ENCODE measurements at places on chromosomes 5 and 9. TPM values are rescaled to one million over a fixed set of nuclear protein-coding genes. Genes with fewer than 3 reads are reported as not detected.

DNA sequence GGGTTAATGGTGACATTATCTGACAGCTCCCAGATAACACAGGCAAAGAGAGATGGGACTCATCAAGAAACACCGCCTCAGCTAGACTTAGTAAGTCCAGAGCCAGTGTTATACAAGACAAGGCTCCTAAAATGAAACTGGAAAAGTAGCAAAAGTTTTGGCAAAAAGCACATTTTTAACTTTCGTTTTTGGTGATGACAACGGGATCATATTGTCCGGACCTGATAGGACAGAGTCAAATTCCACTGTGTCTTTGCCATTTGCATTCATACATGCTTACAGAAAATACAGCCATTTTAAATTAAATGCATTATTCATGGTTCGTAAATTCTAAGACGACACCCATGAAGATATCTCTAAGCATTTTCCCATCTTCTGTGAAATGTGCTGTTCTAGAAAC is 152.1 kb downstream of the CRB2 start:
- no peaks in the 10 kb centered on the region for H3K36me3 ChIP-seq
- no peaks in the 10 kb centered on the region for H3K4me1 ChIP-seq
- H3K27me3 ChIP-seq, result no peaks in the 10 kb centered on the region
- H3K4me3 ChIP-seq, result no peak overlapping the region

DNA sequence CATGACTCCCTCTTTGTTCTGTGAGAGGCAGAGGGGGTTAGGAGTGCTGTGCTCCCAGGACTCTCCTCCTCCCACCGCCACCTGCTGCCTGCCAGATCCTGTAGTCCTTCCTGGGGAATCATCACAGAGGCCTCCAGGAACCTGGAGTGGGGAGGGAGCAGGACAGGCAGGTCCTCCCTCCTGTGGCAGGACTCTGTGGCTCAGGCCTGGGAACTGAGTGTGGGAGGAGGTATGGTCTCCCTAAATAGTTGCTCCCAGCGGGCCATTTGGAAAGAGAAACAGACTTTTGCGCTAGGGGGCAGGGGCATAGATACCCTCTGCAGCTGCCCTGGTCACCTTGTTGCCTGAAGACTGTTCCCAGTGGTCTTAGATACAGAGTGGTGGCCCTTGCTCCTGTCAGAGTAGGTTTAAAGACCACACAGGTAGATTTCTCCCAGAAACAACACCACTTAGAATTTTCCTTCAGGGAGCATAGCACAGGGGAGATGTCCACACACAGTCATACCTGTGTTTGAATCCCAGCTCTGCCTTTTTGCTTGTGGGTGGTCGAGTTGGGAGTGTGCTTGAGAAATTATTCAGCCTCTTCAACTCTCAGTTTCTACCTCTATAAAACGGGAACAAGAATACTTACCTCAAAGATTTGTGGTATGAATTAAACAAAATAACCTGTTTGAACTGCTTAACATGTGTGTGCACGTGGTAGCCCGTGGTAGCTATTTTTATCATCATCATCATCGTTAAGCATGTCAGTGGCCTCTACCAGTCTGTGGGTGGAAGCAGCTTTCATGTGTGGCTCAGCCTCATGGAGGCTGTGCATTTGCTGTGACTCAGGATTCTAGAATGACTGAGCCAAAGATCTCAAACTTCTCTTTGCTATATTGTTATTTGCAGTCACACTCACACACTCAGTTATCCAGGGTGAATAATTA is 55.8 kb downstream of the SLC22A5 start:
- H3K4me3 ChIP-seq, result peak overlapping the region; percentile 15
- peak overlapping the region; percentile 52 for H3K27ac ChIP-seq
- DNase-seq, result no peak
- peaks cover 8% of the 10 kb centered on the region for H3K36me3 ChIP-seq
- no peaks in the 10 kb centered on the region for H3K27me3 ChIP-seq

DNA sequence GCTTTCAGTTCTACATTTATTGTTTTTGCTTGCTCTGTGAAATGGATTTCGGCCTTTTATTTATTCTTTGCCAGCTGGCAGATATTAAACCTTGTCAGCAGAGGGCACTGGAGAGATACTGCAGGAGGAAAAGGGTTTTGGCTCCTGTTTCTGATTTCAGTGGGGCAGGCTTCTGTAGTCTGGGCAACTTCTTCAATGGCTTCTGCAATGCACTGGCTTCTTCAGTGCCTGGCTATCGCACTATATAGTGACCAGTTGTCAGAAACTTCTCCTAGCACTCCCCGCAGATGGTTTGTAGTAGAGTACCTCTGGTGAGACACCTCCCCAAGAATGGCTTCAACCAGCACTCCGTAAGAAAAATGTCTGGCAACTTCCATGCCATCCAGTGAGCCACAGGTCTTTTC is 3.2 kb upstream of the NFX1 start:
- H3K27me3 ChIP-seq, result no peaks in the 10 kb centered on the region
- H3K27ac ChIP-seq, result peak overlapping the region; percentile 80
- H3K4me3 ChIP-seq, result peak overlapping the region; percentile 50
- H3K4me1 ChIP-seq, result peaks cover 14% of the 10 kb centered on the region
- peaks cover 7% of the 10 kb centered on the region for H3K36me3 ChIP-seq

- peak overlapping the region; percentile 43 for H3K27ac ChIP-seq
- no peak for DNase-seq
- H3K36me3 ChIP-seq, result peaks cover 13% of the 10 kb centered on the region
- H3K4me1 ChIP-seq, result peaks cover 4% of the 10 kb centered on the region
These were observed 32.7 kb upstream of the ZCCHC9 start for GRCh38 chr5:81268521-81269196.

- peaks cover 28% of the 10 kb centered on the region for H3K36me3 ChIP-seq
- H3K4me1 ChIP-seq, result peaks cover 54% of the 10 kb centered on the region
- H3K4me3 ChIP-seq, result no peak overlapping the region
- no peak overlapping the region for H3K27ac ChIP-seq
These were observed 32.1 kb downstream of the NFIB start for GRCh38 chr9:14281876-14282275.

GRCh38 chr5:111223787-111224560 is at the start of gene CAMK4:
Gene CAMK4 (plus strand): TSS chr5:111224384. CDS start chr5:111224484, 100 bp downstream.
- peak within 1 kb of the TSS; percentile 93 for H3K4me3 ChIP-seq
- peak; percentile 81 for DNase-seq
- H3K4me1 ChIP-seq, result peaks cover 8% of the 10 kb centered on the region
- H3K36me3 ChIP-seq, result peaks cover 3% of the 10 kb centered on the region
- peak within 1 kb of the TSS; percentile 59 for H3K27ac ChIP-seq
- peaks cover 50% of the 10 kb centered on the region for H3K27me3 ChIP-seq

DNA sequence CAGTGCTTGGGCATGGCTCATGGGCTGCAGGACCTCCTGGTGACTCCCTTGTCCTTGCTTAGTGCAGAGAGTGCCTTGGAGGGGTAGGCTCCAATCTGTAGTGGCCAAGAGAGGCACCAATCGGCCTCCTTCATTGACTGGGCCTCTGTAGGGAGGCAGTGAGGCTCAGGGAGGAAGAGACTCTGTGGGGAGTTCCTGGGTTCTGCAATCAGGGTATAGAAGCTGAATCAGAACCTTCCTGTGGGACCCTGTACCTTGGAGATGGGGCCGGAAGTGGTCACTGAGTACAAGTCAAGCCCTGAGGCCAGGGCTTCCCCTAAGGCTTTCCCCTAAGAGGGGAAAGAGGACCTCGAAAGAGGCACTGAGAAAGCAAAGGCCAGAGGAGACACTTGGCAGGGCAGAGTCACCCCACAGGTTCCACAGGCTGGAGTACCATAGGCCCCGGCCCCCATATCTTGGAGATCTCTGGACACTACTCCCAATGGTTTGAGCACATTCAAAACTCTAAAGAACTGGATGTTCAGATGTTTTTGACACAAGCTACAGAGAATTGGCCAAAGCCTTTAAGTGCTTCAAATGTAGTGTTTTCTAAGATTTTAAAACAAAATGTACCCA is 190.5 kb downstream of the HSPA4 start:
- no peaks in the 10 kb centered on the region for H3K27me3 ChIP-seq
- H3K36me3 ChIP-seq, result no peaks in the 10 kb centered on the region
- no peak overlapping the region for H3K27ac ChIP-seq
- no peak overlapping the region for H3K4me3 ChIP-seq

GRCh38 chr5:103385722-103386121 is 127.2 kb downstream of the MACIR start:
- peaks cover 18% of the 10 kb centered on the region for H3K4me1 ChIP-seq
- no peaks in the 10 kb centered on the region for H3K27me3 ChIP-seq
- H3K27ac ChIP-seq, result no peak overlapping the region
- no peak overlapping the region for H3K4me3 ChIP-seq
- no peak for DNase-seq

DNA sequence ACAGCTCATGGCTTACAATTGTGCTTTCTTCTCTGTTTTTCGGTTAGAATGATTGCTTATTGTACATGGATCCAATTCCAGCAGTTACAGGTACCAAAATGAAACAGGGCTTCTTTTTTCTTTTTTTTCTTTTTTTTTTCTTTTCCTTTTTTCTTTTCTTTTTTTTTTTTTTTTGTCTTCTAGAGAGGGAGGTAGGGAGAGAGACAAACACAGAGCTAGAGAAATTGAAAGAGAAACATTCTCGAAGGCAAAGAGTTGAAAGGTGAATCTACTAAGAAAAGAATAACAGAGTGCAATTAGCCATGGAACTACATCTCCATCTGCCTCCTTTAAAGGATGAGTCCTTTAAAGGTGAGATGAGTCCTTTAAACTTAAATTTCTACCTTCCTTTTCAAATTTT is 1.0 kb upstream of the EDIL3 start:
- no peak for DNase-seq
- H3K4me1 ChIP-seq, result peaks cover 16% of the 10 kb centered on the region
- H3K4me3 ChIP-seq, result peak overlapping the region; percentile 91
- no peaks in the 10 kb centered on the region for H3K36me3 ChIP-seq

DNA sequence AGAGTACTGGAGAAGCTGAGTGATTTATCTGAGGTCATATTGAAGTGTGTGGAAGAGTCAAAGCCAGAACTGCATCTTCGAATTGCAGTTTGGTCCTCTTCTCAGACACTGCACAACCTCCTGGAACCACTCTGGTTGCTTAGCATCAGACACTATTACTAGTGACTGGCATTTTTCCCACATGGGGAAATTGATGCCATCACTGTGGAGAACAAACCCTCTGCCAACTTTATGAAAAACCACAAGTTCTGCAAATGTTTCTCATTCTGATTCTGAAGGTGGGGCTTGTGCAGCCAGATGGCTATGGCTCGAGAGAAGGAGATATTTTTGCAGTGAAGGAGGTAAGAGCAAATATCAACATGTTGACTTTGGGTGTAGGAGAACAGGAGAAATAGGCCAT is 67.2 kb downstream of the KCTD16 start:
- no peak overlapping the region for H3K4me3 ChIP-seq
- no peak for DNase-seq
- H3K27me3 ChIP-seq, result no peaks in the 10 kb centered on the region
- no peak overlapping the region for H3K27ac ChIP-seq
- no peaks in the 10 kb centered on the region for H3K4me1 ChIP-seq

DNA sequence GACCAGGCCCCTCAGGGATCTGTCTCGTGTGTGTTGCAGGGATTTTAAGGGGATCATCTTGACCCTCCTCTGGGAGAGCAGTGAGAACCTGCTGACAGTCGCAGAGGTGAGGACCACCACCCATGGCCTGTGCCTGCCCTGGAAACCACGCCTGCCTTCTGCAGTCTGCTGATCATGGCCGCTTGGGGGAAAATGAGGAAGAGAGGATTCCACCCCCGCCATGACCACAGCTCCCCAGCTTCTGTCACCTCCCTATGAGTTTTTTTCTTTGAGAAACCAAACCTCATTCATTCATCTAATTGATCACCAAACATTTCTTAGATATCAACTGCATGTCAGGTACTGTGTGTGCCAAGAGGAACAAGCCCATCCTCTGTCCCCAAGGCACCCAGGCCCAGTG is 46.3 kb upstream of the TDRD7 start:
- DNase-seq, result no peak
- H3K27me3 ChIP-seq, result no peaks in the 10 kb centered on the region
- peaks cover 19% of the 10 kb centered on the region for H3K36me3 ChIP-seq

DNA sequence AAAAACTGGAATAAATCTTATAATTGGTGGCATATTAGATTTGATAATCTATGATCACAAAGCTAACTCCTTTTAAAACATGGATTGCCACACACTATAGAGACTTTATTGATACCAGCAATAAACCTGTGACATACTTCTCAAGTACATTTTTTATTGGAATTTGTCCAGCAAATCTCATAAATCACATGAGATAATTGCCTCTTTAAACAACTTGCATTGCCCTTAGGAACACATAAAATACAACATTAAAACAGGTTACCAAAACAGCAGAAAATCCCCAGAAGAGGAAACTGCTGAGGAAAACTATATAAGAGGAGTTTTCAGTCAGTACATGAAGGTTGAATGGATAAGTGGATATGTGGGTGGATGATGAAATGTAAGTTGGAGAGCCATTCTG is 124.6 kb downstream of the SNCAIP start:
- H3K27me3 ChIP-seq, result no peaks in the 10 kb centered on the region
- H3K4me1 ChIP-seq, result peaks cover 22% of the 10 kb centered on the region
- H3K36me3 ChIP-seq, result peaks cover 23% of the 10 kb centered on the region
- no peak overlapping the region for H3K27ac ChIP-seq

GRCh38 chr9:114985959-114986501 is 55.6 kb upstream of the TNFSF8 start:
- H3K4me1 ChIP-seq, result no peaks in the 10 kb centered on the region
- no peak for DNase-seq
- H3K36me3 ChIP-seq, result no peaks in the 10 kb centered on the region
- H3K27ac ChIP-seq, result no peak overlapping the region

GRCh38 chr5:96196890-96197289 is 235.2 kb upstream of the ELL2 start:
- H3K27me3 ChIP-seq, result no peaks in the 10 kb centered on the region
- DNase-seq, result no peak
- H3K4me3 ChIP-seq, result no peak overlapping the region
- H3K27ac ChIP-seq, result no peak overlapping the region

- DNase-seq, result no peak
- no peak overlapping the region for H3K27ac ChIP-seq
- peaks cover 3% of the 10 kb centered on the region for H3K27me3 ChIP-seq
- no peaks in the 10 kb centered on the region for H3K4me1 ChIP-seq
- no peaks in the 10 kb centered on the region for H3K36me3 ChIP-seq
These were observed 131.4 kb downstream of the MED10 start for GRCh38 chr5:6246820-6247437.

DNA sequence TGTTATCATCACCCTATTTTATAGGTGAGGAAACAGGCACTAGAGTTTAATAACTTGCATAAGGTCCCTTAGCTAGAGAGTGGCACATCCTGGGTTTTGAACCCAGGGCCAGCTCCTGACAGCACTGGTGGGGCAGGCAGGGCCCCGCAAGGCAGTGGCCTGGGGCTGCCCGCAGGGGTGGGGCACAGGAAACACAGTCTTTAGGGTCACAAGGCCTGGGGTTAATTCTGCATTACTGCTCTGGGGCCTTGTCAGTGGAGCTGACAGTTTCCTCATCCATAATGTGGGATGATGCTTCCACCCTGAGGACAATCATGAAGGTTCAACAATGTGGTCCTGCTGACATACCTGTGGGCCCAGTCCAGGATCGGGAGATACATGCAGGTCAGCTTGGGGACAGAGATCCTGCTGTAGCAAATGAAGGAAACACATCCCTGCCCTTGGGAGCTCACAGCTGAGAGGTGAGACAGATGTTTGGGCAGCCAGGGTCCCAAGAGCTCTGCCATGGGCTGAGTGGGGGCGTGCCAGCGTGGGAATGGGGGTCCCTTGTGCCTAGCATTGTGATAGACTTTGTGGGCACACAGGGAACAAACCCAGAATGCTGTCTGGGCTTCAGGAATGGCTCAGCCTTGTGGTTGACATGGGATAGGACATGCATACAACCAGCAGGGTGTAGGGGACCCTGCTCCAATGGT is 14.7 kb downstream of the FGF18 start:
- no peaks in the 10 kb centered on the region for H3K27me3 ChIP-seq
- H3K36me3 ChIP-seq, result no peaks in the 10 kb centered on the region
- H3K4me1 ChIP-seq, result peaks cover 10% of the 10 kb centered on the region

The MZB1 gene
- total RNA-seq, result 0.22 TPM

The LHX3 gene
- total RNA-seq, result 0.10 TPM

The PRDM9 gene
- total RNA-seq, result not detected

The PDCD1LG2 gene
- not detected for total RNA-seq

The NIM1K gene
- 0.43 TPM for total RNA-seq
